ENCODE measurements at places on chromosomes 1 and 21.

DNA sequence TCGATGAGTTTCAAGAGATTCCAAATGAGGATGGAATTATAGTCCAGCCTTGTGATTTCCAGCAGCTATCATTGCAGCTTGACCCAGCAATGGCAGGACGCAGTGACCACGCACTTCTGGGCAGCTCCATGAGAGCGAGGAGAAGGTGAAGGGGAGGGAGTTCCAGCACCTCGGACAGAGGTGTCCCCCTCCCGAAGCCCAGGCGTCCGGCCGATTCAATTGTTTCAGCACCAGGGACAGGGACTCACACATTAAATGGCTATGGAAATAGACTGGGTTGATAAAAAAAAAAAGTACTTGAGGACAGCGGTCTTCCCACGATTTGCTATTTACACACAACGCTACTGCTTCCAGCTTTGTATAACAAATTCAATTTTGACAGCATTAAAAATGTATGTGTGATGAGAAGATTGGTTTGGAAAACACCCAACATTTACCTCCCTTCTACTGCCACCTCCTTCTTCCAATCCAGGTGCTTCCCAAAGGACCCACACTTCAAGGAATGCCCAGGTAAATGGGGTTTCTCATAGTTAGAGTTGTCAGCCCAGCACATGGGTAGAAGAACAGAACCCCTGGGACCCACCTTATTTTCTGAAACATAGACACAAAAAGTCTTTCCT lies 71.8 kb downstream of the DISP3 start:
- no peak for DNase-seq

GRCh38 chr1:65317866-65318653 lies 8.7 kb downstream of the DNAJC6 start:
- DNase-seq = no peak

DNA sequence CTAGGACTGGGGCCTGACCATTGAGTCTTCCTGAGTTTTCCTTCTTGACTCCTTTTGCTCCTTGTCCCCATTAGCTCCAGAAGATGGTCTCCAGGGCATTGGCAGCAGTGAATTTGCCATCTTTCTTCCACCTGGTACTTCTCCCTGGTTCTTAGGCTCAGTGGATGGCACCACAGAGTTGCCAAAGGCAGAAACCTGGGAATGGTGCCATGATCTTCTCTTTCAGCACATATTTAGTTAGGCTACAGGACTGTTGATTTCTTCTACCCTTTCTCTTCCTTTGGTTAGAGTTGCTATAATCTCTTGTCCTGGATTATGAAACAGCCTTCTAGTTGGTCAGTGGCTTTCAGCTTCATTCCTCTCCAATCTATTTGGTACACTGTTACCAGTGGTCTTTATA lies 6.2 kb downstream of the ZBTB40 start:
- no peak for DNase-seq

DNA sequence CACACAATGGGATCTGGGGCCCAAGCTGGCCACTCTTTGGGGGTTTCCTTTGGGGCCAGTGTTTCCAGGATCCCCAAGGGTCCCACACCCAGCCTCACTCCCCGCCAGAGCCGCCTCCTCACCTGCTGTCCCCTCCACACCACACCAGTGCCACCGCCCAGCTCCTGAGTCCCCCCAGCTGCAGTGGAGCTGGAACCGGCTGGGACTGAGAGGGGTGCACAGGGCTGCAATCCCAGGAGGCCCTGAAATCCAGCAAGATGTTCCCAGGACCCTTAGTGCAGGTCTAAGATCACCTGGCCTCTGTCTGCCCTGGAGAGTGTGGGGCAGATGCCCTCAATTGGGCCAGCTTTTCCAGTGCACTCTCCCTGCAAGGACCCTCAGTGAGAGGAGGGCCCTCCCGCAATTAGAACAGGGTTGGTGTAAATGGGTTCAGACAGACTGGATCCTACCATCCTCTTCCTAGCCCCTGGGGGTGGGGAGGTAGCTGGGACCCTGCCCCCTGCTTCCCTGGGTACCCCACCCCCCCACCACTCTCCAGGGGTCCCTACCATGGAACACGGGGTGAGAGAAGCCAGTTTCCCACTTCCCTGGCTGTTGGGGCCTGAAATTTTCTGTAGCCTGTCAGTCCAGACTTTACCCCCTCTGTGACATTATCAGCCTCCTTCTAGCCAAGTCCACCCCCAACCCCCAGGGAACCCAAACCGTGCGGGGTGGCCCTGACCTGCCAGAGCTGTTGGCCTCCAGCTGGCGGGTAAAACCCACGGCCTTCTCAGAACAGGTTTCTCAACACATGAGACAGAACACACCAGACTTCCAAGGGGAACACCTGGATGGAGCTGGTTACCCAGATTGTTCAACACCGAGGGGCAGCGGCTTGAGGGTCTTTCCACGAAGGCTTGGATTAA lies 7.0 kb downstream of the KRTAP10-12 start:
- no peak for DNase-seq

GRCh38 chr1:221815660-221816059 lies 73.8 kb upstream of the DUSP10 start:
- DNase-seq = no peak
